H9 (cell line): ENCODE measurements at places on chromosomes 1 and 21. TPM values are rescaled to one million over a fixed set of nuclear protein-coding genes. Genes with fewer than 3 reads are reported as not detected.

DNA sequence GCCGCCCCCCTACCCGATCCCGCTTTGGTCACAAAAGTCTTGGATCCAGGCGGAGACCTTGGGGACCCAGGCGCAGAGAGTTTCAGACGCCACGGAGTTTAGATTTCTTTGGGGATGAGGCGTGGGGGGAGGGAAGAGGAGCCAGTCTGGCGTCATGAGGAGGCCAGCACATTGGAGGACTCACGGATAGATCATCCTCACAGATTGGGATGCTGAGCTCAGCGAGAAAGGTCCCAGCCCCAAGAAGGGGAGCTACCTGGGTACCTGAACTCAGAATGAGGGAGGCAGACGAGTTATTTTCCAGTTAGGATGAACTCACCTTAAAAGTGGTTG, 393 bp downstream of the ELAPOR1 start:
- DNase-seq = no peak

SPATA21 gene
- total RNA-seq = 0.07 TPM in 1 of 2 replicates, not detected in the other

DNA sequence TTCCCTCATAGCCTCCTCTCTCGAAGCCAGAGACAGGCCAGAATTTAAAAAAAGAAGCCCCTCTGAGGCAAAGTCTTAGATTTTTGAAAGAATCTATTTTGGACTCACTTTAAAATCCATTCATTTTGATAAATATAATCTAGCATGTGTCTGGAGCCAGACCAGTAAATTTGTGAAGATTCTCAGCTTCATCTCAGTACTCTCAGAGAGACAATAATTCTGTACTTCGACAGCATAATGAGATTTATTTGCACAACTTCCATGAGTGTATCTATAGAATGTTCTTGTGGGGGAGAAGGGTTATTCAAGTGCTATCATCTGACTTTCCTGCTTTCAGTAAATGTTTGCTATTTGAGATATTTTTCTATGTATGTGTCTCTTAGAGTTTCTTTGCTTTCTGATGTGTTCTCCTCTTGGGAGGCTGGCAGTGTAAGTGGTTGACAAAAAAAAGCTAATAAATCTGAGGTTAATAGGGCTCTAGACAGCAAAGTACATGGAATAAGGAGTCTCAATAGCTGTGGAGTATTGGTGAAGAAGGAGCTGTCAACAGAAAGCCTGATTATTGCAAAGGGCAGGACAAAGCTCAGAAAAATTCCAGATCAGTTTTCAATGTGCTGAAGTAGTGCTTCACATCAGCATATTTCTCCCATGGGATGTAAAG, 223.0 kb downstream of the PTBP2 start:
- DNase-seq = no peak

DNA sequence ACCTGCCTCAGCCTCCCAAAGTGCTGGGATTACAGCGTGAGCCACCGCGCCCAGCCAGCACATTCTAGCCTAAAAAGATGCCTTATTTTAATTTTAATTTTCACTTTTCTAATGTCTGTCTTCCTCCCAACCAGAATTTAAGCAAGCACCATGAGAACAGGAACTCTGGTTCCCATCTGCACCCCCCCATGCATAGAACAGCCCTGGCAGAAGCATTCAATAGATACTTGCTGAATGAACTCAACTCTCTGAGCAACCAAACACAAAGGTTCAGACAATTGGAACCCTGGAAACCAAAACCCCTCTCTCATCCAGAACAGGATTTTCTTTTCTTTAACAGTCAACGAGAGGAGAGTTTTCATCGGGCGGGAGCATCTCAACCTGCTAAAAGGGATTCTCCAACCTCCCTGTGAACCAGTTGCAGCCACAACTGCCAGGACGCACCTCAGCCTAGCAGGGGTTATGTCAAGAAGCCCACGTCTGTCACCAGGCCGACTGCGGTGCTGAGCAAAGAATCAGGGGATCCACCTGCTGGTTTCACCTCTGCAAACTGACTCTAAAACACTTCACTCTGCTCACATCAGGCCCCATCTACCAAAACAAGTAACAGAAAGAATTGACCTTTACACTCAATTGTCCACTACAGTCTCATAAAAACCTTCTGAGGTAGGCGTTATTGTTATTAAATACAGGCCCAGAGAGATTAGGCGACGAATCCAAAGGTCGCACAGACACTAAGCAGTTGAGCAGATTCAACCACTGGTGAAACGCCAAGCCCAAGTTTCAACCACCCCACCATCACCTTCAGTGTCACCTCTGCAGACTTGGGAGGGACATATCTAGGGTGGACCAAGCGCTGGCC, 1.7 kb downstream of the KIAA2013 start:
- no peak for DNase-seq

SCP2 gene
- 48.8 and 57.2 TPM in 2 replicates for total RNA-seq

DNA sequence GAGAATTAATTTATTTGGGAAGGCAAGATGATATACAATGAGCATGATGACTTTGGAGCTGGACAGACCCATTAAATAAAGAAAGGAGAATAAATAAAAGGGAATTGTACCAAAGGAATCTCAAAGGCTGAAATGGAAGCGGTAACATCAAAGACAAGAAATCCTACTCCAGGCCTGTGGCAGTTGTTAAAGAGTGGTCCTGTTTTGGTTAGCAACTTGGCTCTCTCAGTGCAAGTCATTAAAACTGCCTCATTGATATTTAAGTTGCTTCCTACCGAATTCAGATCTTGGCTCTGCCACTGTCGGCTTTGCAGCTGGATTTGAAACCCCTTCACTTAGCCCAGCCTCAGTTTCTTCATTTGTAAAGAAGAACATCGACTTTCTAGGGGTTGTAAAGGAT, 10.1 kb downstream of the TGFB2 start:
- no peak for DNase-seq

DNA sequence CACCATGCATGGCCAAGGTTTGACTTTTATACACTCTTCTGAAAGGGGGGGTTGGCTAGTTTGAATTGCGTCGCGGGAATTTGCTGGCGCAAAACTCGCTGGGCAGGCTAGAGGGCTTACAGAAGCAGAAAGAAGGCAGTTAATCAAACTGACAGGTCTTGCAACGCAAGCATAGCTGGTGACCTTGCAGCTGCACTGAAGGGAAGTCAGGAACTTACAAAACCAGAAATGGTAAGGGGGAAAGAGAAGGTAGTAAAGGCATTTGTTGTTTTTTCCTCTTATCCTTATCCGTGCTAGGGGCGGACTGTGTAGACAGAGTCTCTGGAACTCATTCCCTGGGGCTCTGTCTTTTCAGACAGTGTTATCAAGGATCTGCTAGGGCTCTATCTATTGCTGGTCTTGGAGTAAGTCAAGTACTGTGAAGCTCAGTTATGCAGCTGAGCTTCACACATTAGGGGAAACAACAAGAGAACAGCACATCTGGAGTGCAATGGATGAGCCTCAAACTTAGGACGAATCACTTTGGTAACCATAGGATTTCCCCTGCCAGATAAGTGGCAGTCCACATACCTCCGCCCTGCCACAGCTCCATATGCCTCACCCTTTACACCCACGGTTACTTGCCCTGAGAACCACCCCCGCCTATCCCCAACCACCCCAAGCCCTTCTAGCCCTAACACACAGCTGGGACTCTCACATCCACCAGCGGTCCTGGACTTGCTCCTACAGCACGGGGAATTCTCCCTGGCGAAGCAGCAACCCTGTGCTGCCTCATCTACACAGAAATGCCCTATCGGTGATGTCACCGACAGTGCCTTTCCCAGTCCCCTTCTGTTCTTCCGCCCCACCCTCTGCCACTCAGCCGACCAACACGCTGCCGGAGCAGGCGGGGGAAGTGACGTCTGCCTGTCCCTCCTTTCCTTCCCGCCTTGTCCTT, 251.4 kb downstream of the FAM72C start:
- DNase-seq = no peak

GRCh38 chr1:154840269-154841176, 29.6 kb downstream of the KCNN3 start:
- no peak for DNase-seq

DNA sequence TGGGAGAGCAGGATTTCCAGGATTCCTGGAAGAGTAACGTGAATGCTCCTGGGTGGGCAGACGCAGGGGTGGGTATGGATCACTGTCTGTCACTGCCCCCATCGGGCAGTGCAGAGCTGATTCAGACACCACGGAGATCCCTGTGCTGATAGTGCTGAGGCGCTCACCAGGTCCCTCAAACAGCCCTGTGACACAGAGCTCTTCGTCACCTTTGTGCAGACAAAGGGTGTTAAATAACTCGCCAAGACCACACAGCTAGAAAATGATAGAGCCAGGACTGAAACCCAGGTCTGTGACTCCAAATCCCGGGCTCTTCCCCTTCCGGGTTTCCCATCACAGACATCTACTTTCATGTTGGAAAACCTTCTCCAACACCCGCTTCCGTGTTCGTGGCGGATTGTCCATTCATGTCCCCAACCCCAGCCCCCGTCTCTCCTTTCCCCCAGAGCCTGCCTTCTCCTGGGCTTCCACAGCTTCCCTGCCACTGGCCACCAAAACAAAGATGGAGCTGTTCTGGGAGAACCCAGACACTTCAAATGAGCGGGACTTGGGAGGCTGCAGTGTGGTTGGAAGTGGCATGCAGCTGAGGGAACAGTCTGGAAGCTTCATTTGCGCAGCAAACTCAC, 2.6 kb downstream of the EFHD2 start:
- no peak for DNase-seq

GRCh38 chr1:11877074-11877473, 18.3 kb upstream of the NPPB start:
- DNase-seq = no peak

LRRC3 gene
- 2.6 and 3.1 TPM in 2 replicates for total RNA-seq

C1orf141 gene
- not detected in 2 replicates for total RNA-seq

C1orf74 gene
- total RNA-seq = 2.1 and 2.4 TPM in 2 replicates

- DNase-seq = no peak
These were observed 30.6 kb downstream of the DNTTIP2 start for GRCh38 chr1:93848350-93848883.

GRCh38 chr21:38599381-38599975, 101.2 kb upstream of the ERG start:
- DNase-seq = no peak

- no peak for DNase-seq
These were observed 4.9 kb downstream of the CACHD1 start for GRCh38 chr1:64474665-64475439.

- DNase-seq = no peak
These were observed 1797.4 kb downstream of the NCAM2 start for GRCh38 chr21:22795644-22796043.

GRCh38 chr1:12142891-12143630, 23.7 kb upstream of the TNFRSF1B start:
- no peak for DNase-seq

GRCh38 chr21:43593078-43593477, 66.2 kb downstream of the HSF2BP start:
- no peak for DNase-seq

DNA sequence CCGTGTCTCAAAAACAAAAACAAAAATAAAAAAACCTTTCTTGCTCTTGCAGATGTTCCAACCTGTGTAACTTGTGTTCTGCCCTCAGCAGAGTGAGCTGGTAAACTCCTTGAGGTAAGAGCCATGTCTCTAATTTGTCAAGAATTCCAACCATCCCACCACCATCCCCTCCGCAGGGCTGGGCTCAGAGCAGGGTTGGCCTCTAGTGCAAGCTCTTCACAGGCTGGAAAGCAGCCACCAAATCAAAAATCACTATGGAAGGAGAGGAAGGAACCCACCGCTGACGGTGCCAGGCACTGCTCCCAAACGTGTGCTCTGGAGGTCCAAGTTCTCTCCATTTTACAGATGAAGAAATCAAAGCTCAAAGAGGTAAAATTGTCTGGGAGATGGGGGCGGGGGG, 9.4 kb downstream of the PLEKHA6 start:
- DNase-seq = no peak

HAX1 gene
- total RNA-seq = 79.8 and 80.4 TPM in 2 replicates

LRRC38 gene
- total RNA-seq = 0.72 and 0.86 TPM in 2 replicates

- no peak for DNase-seq
These were observed 34.8 kb upstream of the IKBKE start for GRCh38 chr1:206435445-206435844.

GRCh38 chr1:64886877-64887276, 79.5 kb downstream of the JAK1 start:
- DNase-seq = no peak

- peak; percentile 78 for DNase-seq
These were observed 172.6 kb downstream of the APP start for GRCh38 chr21:25997788-25998611.

SHISAL2A gene
- total RNA-seq = 0.44 and 0.90 TPM in 2 replicates

- DNase-seq = no peak
These were observed 10.6 kb upstream of the IKBKE start for GRCh38 chr1:206459703-206460102.

GRCh38 chr1:236425031-236425663, 31.1 kb downstream of the EDARADD start:
- peak; percentile 34 for DNase-seq

- DNase-seq = no peak
These were observed 24.9 kb downstream of the NID1 start for GRCh38 chr1:236039740-236040685.

DNA sequence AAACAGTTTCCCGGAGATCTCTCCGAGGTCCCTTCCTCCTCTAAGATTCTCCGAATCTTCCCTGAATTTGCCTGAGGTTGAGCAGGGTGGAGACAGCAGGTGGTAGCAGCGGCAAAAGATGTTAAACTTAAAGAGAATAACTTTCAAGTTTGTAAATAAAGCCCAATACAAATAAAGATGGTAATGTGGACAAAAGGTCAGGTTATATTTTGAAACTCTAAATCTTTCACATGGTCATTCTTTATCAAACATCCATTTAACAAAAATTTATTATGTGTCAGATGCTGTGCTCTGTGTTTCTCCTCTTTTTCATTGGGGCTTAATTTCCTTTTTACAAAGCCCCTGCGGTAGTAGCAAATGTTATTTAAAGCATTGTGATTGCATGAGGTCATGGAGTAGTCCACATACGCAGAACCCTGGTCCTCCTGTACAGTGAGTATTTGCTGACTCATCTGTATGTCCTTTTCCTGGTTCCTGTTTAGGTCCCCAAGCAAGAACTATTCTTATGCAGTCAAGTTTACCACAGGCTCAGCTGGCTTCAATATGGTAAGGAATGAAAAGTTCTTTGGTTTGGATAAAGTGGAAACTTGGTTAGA, 119.2 kb downstream of the ITSN1 start:
- DNase-seq = no peak

GRCh38 chr1:88773540-88774150, 89.6 kb downstream of the PKN2 start:
- DNase-seq = no peak

TMEM240 gene
- 7.7 and 8.7 TPM in 2 replicates for total RNA-seq

TFF2 gene
- not detected in 2 replicates for total RNA-seq

- no peak for DNase-seq
These were observed 235.7 kb upstream of the RAB4A start for GRCh38 chr1:229035054-229035747.

CYP4Z1 gene
- not detected in 2 replicates for total RNA-seq

GRCh38 chr1:245614476-245614875, 459.7 kb downstream of the KIF26B start:
- peak; percentile 18 for DNase-seq
